ENCODE measurements at places on chromosomes 12 and 14.

DNA sequence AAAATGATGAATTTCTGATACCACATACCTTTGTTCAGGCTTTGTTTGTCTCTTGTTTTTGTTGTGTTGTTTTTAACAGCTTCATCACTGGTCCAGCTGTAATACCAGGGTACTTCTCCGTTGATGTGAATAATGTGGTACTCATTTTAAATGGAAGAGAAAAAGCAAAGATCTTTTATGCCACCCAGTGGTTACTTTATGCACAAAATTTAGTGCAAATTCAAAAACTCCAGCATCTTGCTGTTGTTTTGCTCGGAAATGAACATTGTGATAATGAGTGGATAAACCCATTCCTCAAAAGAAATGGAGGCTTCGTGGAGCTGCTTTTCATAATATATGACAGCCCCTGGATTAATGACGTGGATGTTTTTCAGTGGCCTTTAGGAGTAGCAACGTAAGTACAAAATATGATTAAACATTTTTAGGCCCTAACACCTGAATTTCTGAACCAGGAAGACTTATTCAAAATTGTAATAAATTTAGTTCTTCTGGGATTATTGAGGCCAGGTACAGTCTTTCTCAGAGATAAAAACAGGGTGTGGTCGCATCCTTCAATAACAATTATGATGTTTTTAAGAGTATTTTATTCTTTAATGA lies 22.4 kb downstream of the RXYLT1 start:
- DNase-seq, result no peak

GRCh38 chr14:71856199-71856919 lies 75.9 kb upstream of the RGS6 start:
- DNase-seq, result no peak

- no peak for DNase-seq
Measured at GRCh38 chr12:123879101-123879500, 93.5 kb downstream of the CCDC92 start.

DNA sequence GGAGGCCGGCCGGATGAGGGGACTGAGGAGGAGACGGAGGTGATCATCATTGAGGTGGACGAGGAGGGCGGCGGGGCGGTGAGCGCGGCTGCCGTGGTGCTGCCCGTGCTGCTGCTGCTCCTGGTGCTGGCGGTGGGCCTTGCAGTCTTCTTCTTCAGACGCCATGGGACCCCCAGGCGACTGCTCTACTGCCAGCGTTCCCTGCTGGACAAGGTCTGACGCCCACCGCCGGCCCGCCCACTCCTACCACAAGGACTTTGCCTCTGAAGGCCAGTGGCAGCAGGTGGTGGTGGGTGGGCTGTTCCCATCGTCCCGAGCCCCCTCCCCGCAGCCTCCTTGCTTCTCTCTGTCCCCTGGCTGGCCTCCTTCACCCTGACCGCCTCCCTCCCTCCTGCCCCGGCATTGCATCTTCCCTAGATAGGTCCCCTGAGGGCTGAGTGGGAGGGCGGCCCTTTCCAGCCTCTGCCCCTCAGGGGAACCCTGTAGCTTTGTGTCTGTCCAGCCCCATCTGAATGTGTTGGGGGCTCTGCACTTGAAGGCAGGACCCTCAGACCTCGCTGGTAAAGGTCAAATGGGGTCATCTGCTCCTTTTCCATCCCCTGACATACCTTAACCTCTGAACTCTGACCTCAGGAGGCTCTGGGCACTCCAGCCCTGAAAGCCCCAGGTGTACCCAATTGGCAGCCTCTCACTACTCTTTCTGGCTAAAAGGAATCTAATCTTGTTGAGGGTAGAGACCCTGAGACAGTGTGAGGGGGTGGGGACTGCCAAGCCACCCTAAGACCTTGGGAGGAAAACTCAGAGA lies 9.6 kb downstream of the MMP14 start:
- no peak for DNase-seq

- no peak for DNase-seq
Measured at GRCh38 chr12:49264466-49264872, 413 bp upstream of the TUBA1C start.

GRCh38 chr12:62978768-62979167 lies 43.8 kb upstream of the PPM1H start:
- no peak for DNase-seq

DNA sequence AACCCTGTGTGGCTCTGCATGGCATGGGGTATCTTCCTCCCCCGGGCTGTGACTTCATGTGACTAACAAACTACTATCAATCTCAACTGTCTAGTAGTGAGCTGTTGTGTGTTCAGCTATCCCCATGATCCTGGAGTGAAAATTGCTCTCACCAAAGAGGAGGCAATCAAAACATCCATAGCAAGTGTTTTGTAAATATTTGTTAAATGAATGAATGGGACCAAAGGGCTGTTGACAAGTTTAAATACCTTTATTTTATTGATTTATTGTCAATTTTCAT lies 138.1 kb upstream of the CPM start:
- no peak for DNase-seq

DNA sequence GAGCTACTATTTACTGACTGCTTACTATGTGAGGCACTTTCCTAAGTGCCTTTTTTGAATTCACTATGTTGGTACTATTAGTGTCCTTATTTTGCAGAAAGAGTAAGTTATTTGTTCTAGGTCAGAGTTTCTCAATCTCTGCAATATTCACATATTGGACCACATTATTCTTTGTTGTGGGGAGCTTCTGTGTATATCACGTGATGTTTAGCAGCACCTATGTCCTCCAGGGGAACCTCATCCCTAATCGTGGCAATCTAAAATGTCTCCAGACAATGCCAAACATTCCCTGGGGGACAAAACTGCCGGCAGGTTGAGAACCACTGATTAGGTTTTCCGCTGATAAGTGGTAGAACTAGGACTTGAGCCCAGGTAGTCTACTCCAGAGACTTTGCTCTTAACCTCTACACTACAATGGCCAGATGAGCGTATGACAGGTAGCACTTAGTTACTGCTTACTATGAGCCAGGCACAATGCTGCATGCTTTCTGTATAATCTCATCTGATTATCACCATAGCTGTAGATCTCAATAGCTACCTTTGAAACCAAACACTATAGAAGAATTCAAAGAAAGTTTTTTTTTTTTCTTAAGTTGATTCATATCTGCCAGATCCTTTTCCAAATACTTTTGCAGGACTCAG lies 38.9 kb downstream of the NELL2 start:
- DNase-seq, result no peak
